Substantia nigra (tissue), 51 donors: ENCODE measurements at places on chromosomes 3 and 15.

DNA sequence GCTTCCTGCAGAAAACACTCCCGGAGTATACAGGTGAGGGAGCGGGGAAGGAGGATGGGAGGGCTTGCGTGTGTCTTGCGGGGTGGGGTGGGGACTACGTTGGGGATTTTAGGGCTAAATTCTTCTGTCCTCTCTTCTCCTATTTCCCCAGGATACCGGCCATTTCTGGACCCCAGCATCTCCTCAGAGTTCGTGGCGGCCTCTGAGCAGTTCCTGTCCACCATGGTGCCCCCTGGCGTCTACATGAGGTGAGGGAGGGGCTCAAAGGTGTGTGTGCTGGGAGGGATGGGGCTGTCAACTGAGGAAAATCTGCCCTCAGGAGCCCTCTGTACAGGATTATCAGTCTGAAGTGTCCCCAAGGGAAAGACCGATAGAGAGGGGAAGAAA is 6.6 kb downstream of the DUOX1 start:
- no peak for DNase-seq

GRCh38 chr15:73907035-73907408 is 19.2 kb upstream of the LOXL1 start:
- DNase-seq = no peak

DNA sequence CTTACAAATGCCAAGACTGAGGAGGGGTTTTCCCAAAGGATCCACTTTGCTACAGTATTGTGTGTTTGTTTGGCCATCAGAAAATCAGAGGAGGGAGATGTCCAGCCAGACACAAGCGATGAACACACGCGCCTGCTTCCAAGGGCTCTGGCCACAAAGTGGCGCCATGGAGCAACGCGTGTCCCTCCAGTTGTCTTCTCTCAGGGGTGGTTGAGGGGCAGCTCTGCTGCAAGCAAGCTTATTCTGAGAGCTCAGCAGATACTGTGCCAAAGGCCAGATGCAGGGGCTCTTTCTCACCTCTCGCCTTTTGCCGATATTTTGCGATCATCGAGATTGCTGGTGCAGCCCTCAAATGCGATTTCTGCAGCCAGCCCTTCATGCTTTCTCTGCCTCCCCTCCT is 88.9 kb upstream of the OSBPL11 start:
- no peak for DNase-seq

- no peak for DNase-seq
Measured at GRCh38 chr3:66236281-66236680, 15.5 kb downstream of the SLC25A26 start.

- no peak for DNase-seq
Measured at GRCh38 chr3:160378331-160379109, 20.5 kb downstream of the IFT80 start.

DNA sequence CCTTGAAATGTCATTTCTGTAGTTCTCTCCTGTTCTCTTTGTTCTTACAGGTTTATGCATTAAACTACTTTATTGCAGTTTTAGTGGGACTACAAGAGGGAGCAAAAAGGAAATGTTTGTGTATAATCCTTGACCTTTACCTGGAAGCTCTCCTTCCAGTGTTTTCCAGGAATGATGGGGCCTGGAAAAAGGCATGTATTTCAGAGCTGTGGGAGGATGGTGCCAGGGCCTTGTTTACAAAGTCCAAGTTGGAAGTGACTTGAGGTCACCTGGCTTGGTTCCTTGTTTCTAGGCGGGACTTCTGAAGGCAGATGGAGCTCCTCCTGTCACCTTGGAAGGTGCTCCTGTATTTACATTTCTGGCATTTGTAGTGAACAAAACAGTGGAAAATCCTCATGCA is 15.1 kb downstream of the ACVR2B start:
- DNase-seq = no peak

DNA sequence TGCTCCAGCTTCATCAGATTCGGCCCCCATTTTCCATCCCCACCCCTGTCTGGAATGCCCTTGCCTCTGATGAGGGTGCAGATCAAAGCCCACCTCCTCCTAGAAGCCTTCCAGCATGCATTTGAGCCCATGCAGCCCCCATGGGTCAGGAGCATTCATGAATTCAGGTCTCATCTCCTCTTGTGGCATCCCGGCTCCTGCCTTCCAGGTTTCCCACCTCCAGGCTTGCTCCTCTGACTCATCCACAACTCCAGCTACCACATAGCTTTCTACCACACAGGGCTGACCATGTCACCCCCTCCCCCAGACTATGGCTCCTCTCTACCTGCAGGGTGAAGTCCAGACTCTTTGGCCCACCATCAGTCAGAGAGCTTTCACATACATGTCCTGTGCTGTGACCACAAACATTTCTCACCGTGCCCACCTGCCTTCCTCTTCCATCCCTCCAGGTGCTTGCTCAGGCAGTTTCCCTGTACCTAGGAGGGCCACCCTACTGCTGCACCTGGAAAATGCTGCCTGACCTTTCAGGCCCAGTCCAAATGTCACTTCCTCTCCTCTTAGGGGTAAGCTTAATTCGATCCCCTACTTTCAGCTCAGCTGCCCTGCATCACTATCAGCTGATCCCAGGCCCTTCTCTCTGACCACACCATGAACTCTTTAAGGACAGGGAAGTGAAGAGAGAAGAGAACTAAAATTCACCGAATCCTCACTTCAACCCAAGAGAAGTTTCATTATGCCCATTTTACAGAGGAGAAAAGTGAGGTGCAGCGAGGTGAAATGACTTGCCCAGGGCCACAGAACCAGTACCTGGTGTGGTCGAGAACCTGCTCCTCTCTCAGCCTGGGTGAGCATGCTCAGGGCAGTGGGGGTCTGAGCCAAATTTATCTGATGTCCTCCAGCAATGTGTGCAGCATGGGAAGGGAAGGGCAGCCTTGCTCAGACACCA is 13.7 kb upstream of the FGD5 start:
- no peak for DNase-seq

DNA sequence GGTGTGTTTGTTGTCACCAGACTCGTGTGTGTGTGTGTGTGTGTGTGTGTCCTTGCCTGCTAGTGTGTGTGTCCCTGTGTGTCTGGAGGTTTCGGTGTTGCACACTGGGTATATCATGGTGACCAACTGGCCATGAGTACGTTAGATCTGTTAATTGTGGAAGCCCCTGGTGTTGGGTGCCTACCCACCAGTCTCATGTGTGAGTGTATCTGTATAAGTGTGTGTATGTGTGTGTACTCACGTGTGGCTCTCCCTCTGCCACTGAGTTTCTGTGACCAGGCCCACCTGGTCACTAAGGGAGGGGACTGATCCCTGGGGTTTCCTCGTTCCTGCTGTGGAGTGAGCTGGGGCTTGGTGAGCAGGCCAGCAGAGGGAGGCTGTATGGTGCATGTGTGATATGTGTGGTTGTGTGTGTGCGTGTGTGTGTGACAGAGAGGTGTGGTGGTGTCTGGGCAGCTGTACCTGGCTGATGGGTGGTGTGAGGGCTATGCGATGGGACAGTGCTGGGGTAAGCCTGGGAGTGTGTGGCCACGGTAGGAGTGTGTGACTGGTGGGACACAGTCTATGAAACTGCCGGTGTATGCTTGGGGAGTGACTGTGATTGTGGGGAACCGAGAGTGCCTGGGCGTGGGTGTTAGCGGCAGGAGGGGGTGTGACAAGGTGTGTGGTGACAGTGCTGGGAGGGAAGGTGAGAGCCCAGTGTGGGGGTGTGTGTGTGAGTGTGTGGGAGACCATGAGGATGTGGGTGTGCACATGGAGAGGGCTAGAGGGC is 1.8 kb downstream of the PRKCD start:
- DNase-seq = no peak

GRCh38 chr15:68210409-68210756 is 5.3 kb upstream of the CALML4 start:
- DNase-seq = no peak

DNA sequence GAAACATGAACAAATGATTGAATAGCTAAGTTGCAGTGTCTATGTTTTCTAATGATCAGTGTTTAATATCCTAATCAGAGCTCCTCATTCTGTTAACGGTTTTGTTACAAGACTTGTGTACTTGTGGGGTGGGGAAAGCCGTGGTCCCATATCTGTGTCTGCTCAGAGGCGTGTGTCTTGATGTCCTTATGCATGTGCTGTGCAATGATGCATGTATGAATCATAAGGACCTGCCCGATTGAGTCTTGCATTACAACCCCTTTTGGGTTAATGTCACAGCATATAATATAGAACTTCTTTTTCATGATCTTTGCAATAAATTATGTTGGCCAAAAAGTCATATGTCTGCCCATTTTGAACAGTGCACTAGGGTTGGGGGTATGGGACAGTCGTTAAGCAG is 233.4 kb downstream of the ITPR1 start:
- DNase-seq = no peak

DNA sequence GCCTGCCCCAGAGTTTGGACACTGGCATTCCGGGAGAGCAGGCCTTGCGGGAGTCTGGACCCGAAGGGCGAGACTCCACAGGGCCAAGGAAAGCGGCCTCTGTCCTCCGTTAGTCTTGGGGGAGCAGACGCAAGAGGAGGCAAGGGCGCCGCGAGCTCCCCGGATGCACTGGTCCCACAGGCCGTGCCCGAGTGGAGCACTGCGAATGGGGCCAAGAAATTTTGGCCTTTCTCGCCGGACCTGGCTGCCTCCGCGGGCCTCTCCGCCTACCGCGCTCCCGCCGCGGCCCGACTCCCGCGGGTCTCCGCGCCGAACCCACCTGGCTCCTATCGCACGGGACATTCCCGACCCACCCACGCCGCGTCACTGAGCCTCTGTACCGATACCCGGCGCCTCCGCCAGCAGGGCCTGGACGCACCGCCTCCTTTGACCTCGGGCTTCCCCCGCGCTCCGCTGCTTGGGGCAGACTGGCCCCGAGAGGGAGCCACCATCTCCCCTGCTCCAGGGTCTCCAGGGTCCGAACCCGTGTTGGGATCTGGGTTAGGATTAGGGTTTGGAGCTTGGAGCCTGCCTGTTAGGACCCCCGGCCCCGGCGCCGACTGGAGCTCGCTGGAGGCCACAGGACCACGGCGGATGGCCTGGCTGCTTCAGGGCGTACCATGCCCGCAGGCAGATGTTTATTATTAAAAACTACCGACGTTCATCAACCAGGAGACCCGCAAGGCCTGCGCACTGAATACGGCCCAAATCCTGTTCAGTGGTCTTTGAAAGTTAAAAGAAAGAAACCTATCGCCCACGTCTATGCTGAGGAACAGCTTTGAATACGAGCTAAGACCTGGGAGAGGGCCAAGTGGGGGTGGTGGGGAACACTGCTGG is 11.7 kb downstream of the SHOX2 start:
- DNase-seq = no peak

- no peak for DNase-seq
Measured at GRCh38 chr3:186618318-186618938, 5.6 kb downstream of the AHSG start.

DNA sequence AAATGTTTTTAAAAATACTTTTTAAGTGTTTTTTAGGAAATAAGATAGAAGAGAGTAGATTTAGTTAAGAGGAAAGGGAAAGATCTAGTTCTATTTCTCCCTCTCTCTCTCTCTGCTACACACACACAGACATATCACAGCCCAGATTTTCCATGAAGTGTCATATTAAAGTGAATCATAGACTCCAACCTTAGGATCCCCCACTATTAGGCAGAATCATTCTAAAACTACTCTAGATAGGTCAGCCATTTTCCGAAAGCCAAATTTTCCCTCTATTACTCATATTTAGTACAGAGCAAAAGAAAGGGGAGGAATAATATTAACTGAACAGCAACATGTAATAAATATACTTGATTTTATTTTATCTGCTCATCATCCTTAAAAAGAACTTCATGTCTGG is 45.1 kb upstream of the RSL24D1 start:
- DNase-seq = no peak

GRCh38 chr3:172052405-172052804 is 13.0 kb downstream of the FNDC3B start:
- no peak for DNase-seq

DNA sequence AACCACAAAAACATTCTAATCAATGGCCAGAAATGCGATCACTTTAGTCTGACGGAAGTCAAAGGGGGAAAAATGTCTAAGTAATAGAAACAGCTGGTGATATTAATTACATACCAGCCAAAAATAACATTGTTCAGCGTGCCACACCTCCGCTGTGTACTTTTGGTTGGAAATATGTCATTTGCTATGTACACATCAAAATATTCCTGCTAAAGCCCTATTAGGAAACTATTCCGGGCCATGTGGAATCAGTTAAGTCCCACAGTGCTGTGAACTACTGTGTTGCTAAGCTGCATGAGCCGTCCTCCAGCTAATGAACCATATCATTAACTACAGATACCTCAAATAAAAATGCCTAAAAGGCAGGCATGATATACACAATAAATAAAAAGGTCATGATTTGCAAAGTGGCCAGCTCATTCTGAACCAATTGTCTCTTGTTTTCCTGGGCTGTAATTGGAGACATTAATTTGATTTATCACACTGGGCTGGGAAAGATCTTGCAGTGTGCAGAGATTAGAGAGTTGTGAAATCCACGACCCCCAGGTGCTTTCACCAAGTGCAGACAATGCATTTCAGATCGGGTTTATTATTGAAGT is 200.5 kb upstream of the LRTM1 start:
- no peak for DNase-seq

- no peak for DNase-seq
Measured at GRCh38 chr15:25734680-25735355, 128.3 kb downstream of the ATP10A start.

- DNase-seq = no peak
Measured at GRCh38 chr15:41169781-41170180, 53.7 kb upstream of the INO80 start.

DNA sequence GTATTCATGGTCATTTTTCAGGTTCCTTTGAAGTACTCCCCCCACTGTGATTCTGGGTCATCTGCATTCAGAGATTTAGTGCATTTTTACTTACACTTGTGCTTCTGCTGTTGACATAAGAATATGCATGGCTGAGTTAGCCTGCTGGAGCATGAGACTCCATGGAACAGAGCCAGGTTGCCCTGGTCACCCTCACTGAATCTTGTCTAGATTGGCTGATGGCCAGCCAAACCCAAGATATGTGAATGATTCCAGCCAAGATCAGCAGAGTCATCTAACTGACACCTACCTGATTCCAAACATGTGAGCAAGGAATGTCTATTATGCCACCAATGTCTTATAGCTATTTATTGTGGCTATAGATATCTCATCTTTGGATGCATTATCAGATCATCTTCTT is 25.1 kb downstream of the DTWD1 start:
- peak; percentile 2 for DNase-seq

- DNase-seq = no peak
Measured at GRCh38 chr3:133209871-133210550, 171.8 kb downstream of the TMEM108 start.

- DNase-seq = peak; percentile 32
Measured at GRCh38 chr3:61927332-61927731, 366.0 kb downstream of the PTPRG start.

- DNase-seq = no peak
Measured at GRCh38 chr15:101063212-101063611, 144.1 kb downstream of the LRRK1 start.

GRCh38 chr15:85872125-85872524 is 77.4 kb upstream of the KLHL25 start:
- DNase-seq = no peak

DNA sequence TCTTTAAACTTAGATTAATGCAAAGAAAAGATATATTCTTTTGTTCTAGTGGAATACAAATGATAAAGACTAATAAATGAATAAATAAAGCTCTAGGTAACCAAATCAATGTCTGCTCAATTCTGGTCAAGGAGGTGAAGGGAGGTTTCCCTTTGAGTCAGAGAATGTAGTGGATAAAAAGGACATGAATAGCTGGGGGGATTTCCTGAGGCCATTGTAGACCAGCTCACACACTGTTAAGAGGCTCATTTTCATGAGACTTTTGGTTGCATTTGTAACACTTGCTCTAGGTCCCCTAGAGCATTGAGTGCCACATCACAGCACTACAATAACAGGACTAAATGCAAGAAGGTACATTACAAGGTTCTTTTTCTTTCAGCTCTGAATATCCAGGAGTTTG is 170.7 kb downstream of the TIGIT start:
- DNase-seq = no peak
